ENCODE measurements at places on chromosomes 5 and 9.

GRCh38 chr5:115639377-115639776 is 13.5 kb upstream of the TMED7 start:
- DNase-seq, result no peak

DNA sequence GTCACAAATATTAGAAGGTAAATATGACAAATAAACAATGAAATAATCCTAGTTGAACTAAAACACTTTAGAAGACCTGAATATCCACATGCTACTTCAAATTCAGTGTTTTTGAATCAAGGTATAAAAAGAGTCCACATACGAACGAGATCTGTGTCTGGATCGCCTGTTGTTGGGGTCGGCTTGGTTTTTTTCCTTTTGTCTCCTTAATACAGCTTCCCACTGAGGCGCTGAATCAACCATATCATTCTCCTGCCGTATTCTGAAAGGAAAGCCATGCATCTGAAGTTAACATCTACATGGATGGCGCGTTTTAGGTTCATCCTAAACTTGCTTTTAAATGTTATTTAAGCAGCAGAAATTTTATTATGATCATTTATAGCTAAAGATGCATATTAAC is 235.2 kb downstream of the EPB41L4A start:
- DNase-seq, result no peak

DNA sequence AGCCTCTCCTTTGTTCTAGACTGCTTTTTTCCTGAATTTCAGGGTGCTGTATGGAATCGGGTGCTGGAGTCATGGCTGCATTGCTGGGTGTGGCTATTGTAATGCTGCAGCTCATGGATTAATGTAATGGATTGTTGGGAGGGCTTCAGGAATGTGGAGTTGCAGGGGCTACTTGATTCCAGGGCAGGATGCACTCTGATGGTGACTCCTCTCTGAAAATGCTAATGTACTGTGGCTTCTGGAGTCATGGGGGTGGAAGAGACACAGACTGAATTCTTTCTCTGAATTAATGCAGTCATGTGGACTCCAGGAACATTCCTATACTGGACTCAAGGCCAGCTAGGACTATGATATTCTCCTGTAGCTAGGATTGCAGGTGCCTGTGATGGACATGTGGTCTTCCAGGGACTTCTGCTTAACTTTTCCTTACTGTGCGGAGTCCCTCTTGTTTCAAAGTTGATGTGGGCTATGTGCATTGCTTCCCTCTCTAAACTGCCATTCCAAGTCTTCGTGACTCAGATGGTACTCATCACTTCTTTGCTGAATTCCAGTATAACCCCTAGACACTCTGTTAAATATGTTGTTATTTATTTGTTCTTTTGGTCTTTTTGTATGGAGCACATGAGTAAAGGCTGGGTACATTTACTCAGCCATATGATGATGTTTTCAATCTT is 396.2 kb downstream of the KCTD16 start:
- no peak for DNase-seq

GRCh38 chr9:81032030-81032572 is 657.2 kb downstream of the TLE1 start:
- no peak for DNase-seq

DNA sequence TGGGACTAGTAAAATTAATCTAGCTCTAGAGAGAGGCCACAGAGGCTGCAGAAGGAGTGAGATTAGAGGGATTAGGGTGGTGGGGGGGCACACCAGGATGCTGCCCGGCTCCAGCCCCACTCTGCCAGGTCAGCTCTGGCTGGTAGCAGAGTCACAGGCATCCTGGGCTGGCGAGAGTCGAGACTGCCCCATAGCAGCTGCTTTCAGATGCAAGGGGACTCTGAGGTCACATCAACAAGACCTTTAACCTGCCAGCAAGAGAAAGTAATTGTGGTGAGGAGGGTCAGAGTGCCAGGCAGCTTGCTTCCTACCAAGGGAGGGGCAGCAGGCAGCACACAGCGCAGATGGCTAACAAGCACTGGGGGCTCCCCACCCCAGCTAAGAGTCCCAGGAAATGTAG is 7.5 kb downstream of the EPB41L4B start:
- DNase-seq, result no peak

GRCh38 chr5:74952406-74952805 is 86.2 kb upstream of the FAM169A start:
- no peak for DNase-seq

DNA sequence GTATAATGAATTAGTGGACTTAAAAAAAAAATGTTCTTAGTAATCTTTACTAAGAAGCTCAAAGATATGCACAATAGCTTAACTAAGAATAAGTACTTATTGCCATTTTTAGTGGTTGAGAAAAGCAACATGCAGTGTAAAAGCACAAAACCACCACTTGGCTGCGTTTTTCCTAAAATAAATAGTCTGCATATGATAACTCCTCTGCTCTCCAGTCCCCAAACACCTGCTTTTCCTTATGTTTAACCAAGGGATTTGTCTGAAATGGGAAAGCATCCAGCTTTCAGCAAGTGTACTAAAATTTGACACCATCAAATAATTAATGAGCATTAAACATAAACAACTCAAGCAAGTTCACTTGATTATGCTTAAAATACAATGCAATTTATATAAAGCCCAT is 41.4 kb downstream of the PSIP1 start:
- DNase-seq, result no peak

DNA sequence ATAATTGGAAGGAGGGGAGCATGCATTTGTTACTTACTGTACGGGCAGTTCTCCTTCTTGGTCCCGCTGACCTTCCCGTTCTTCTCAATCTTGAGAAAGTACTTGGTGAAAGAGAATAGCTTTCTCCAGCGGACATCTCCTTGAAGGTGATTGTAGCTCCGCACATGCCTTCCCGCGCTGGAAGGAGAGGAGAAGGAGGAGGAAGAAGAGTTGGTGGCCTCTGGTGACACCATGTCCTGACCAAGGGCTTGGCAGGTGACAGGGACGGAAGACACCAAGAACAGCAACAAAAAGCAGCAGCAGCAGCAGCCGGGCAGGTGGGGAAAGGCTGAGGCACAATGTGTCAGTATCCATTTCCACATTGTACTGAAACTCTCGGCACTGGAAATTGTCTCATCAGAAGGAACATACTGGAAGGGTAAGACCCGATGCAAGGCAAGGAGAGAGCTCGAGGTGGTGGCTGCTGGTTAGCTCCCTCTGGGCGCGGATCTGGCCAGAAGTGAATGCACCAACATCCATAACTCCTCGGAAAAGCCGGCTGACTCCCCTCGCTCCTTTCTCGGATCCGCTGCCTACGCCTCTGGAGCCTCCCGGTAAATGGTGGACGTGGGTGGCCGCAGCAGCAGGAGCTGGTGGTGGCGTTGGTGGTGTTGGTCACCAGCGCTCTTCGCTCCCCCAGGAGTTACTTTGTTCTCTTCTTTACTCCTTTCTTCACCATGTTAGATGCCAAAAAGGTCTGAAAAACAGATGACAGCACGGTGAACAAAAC is 715 bp downstream of the FGF10 start:
- DNase-seq, result no peak

DNA sequence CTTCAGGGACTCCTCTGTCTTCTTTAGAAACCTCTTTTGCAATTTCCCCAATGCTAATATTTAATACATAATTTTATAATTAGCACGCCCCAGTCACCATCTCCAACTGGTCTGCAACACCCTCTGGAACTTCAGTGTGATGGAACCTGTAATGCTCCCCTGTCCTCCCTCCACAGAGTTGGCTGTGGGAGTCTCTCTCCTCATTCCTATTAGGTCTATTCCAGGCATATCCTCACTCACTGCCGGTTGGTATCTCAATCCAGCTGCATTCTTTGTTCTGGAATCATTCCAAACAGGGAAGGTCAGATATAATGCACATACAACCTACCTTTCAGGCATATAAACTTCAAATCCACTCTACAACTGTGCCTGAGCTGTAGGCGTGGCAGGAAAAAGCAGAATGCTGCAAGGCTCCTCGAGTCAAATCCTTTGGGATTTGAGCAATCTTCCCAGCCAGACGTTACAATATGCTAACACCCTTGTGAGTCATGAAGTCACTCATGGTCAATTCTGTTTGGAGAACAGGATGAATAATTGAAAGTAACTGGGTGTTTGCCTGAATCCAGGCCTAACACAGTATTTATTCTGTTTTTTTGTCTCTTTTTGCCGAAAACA is 293.8 kb downstream of the CWC27 start:
- no peak for DNase-seq

Measured in CD4-positive, CD25-positive, alpha-beta regulatory T cell (primary cell).